ENCODE measurements at places on chromosomes 4 and X.

DNA sequence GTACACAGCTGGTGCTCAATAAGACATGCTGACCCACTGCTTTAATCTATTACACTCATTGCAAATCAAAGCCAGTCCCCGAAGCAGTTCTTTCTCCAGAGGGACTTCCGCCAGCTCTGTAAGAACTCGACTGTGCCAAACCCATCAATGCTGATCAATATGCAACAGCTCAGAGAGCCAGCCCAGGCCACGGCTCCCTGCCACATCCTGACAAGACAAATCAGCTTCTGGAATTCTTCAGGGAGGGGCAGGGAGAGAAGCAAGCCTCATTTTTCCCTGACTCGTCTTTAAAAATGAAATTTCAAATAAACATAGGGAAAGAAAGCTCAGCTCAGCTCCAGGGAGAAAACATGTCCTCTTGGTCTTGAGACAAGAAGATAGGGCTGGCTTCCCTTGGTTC is 5.3 kb upstream of the ADRA2C start:
- no peak for DNase-seq

GRCh38 chr4:155042014-155042413 is 166.4 kb upstream of the NPY2R start:
- DNase-seq: no peak

DNA sequence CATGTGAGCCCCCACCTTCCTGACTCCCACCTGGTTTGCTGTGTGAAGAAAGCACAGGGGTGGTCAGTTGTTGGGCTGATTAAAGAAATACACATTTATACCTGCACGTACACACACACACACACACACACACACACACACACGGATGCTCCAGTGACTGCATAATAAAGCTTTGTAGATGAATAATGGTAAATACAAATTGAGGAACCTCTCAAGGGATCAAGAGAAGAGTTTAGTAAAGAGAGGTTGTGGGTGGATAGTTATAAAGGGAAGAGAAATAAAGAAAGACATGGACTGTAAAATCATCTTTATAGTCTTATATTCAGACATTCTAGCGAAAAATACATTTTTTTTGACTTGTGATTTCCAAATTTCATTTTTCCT is 144.1 kb downstream of the MGST2 start:
- no peak for DNase-seq

GRCh38 chrX:70979136-70979762 is 48.4 kb upstream of the SLC7A3 start:
- no peak for DNase-seq

DNA sequence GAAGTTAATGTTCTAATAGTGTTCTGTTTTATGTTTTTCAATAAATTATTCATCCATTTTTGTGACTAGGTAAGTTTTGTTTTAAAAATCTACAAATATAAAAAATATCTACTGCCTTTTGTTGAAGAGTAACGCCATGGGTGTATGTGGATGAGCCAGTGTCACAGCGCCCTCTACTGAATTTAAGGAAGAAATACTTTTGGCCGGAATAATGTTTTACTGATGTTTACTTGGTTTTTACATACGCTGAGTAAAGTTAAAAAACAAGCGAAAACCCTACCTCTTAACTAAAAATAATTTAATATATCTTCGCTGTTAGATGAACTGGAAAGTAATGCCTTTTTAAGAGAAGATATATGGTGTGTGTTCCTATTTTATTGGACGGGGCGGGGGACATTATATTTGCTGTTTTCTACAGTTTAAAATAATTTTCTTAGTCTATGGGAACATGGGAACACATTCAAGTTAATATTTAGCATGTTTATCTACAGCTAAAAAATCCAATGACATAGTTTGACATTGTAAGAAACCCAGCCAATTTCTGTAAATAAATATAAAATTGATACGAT is 86.1 kb downstream of the CPE start:
- DNase-seq: no peak
